ENCODE measurements at places on chromosomes 5 and 9.

- no peaks in the 10 kb centered on the region for H3K36me3 ChIP-seq
- no peak for DNase-seq
- H3K27me3 ChIP-seq: peaks cover 7% of the 10 kb centered on the region
- H3K4me3 ChIP-seq: no peak overlapping the region
Measured at GRCh38 chr9:131815970-131816873, 76.3 kb upstream of the RAPGEF1 start.

DNA sequence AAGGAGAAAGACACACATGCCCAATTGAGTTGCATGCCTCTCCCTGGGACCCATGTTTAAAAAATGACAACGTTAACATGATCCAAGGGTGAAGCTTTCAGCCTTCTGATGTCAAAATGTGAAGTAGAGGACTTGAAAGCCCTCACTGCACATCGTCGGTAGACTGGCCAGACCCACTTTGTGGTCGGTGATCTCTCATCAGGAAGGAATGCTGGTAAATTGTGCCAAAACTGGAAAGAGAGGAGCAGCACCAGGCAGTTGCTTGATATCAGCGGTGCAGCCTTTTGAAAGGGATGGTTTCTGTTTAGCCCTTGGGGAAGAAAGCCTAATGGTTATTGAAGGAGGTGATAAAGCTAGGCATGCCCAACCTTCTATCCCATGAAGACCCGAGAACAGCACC is 125.3 kb upstream of the MARCHF11 start:
- no peaks in the 10 kb centered on the region for H3K27me3 ChIP-seq
- no peak for DNase-seq
- H3K4me3 ChIP-seq: no peak overlapping the region
- no peak overlapping the region for H3K27ac ChIP-seq
- H3K36me3 ChIP-seq: no peaks in the 10 kb centered on the region
- H3K4me1 ChIP-seq: no peaks in the 10 kb centered on the region

- H3K4me1 ChIP-seq: no peaks in the 10 kb centered on the region
- H3K27ac ChIP-seq: no peak overlapping the region
- H3K27me3 ChIP-seq: no peaks in the 10 kb centered on the region
- no peak for DNase-seq
- no peak overlapping the region for H3K4me3 ChIP-seq
Measured at GRCh38 chr5:122442938-122443337, 130.9 kb downstream of the SNCAIP start.

GRCh38 chr5:56176155-56176798 is 56.9 kb downstream of the ANKRD55 start:
- H3K27ac ChIP-seq: no peak overlapping the region
- H3K36me3 ChIP-seq: no peaks in the 10 kb centered on the region
- no peaks in the 10 kb centered on the region for H3K27me3 ChIP-seq
- H3K4me3 ChIP-seq: no peak overlapping the region
- H3K4me1 ChIP-seq: peaks cover 9% of the 10 kb centered on the region

DNA sequence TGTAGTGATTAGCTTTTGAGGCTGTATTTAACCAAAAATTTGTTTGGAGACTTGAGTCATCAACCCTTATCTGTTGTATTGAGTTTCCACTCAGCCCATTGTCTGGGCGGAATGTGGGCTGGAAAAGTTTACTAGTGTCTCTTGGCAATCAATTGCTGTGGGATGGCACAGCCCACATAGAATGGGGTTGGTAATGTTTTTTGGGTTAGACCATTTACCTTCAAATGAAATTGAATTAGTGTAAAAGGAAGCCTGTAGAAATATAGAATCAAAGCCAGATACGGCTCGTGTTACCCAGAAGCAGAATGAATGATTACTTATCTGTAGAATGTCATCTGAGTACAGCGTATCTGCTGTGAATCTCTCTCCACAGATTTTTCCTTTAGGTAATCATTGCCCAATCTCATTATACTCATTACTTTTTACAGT is 142.9 kb downstream of the AOPEP start:
- H3K36me3 ChIP-seq: no peaks in the 10 kb centered on the region
- H3K27ac ChIP-seq: peak overlapping the region; percentile 95
- no peak overlapping the region for H3K4me3 ChIP-seq
- H3K4me1 ChIP-seq: peaks cover 44% of the 10 kb centered on the region
- no peaks in the 10 kb centered on the region for H3K27me3 ChIP-seq
- DNase-seq: no peak

DNA sequence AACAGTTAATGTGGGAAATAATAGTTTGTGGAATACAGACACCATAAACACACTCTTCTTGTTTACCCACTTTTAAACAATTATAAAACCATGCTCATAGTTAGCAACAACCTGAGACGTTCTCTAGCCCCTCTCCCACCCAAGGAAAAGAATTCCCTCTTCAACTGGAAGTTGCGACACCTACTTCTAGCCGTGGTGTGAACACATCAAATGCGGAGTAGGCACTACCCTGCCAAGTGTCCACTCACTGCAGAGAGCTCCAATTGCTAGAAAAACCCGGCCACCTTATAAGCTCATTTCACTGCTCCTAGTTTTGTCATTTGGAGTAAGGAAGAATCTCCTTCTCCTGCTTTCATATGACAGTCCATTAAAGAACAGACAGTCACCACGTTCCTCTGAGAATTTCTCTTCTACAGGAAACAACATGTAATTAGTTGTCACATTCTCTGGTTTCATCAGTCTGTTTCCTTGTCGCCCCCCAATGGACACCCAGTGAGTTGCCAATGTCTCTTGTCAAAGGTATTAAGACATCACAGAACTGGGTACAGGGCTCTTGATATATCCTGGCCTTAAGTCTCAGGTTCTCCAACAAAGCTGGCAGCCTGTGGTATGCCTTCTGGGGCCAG is 47.3 kb downstream of the PRLR start:
- no peak overlapping the region for H3K4me3 ChIP-seq
- peak; percentile 39 for DNase-seq
- no peaks in the 10 kb centered on the region for H3K27me3 ChIP-seq
- no peaks in the 10 kb centered on the region for H3K36me3 ChIP-seq

DNA sequence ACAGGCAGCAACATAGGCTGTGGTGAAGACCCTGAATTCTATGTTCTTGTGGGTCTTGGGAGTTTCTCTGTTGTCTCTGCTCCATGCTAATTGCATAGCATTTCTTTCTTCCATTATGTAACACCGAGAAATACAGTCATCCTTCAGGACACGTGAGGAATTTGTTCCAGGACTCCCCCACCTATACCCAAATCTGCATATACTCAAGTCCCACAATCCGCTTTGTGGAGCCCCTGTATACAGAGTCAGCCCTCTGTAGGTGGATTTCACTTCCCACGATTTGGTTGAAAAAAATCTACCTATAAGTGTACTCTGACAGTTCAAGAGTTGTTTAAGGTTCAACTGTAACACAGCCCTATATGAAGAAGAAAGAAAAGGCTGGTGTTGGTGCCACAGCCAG is 22.1 kb downstream of the ANKRD33B start:
- H3K4me1 ChIP-seq: no peaks in the 10 kb centered on the region
- H3K4me3 ChIP-seq: no peak overlapping the region
- no peaks in the 10 kb centered on the region for H3K27me3 ChIP-seq
- DNase-seq: no peak
- H3K27ac ChIP-seq: no peak overlapping the region

DNA sequence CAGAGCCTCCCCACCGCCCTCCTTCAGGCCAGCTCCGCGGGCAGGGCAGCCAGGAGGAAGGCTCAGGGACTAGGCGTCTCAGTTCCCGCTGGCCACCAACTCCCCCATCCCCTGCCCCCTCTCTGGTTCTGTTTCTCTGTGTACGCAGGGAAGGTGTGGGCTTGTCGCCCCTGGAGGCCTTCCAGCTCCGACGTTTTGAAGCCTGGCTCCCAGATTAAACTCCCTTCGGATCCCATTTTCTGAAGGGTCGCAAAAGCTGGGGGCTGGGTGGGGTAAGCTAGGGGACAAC is 346 bp downstream of the ATOX1 start:
- no peak for DNase-seq
- H3K27ac ChIP-seq: peak overlapping the region; percentile 91
- H3K36me3 ChIP-seq: no peaks in the 10 kb centered on the region
- peak overlapping the region; percentile 95 for H3K4me3 ChIP-seq

GRCh38 chr5:143051244-143052058 is 281.3 kb downstream of the ARHGAP26 start:
- peak overlapping the region; percentile 62 for H3K27ac ChIP-seq
- H3K4me3 ChIP-seq: no peak overlapping the region
- H3K36me3 ChIP-seq: no peaks in the 10 kb centered on the region
- peaks cover 23% of the 10 kb centered on the region for H3K4me1 ChIP-seq

DNA sequence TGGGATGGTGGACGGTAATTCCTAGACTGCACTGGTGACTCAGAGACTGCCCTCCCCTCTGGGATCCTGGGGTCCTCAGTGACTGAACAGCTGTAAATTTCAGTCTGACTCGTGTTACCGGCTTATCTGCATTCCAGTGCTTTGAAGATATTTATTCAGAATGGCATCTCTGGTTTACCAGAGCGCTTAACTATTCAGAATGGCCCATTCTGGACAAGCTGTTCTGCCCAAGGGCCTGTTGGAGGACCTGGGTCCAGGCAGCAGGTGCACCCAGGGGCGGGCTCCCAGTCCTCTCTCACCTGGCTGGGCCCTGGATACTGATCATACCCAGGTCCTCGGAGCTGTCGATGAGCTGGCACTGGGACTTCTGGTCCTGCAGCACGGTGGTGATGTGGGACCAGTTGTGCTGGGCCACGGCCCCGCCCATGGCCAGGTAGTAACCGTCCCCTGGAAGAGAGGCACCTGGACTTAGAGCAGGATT is 48.0 kb downstream of the SARDH start:
- no peaks in the 10 kb centered on the region for H3K36me3 ChIP-seq
- H3K27ac ChIP-seq: peak overlapping the region; percentile 42
- peaks cover 17% of the 10 kb centered on the region for H3K4me1 ChIP-seq
- H3K27me3 ChIP-seq: no peaks in the 10 kb centered on the region
- no peak overlapping the region for H3K4me3 ChIP-seq
- peak; percentile 67 for DNase-seq

DNA sequence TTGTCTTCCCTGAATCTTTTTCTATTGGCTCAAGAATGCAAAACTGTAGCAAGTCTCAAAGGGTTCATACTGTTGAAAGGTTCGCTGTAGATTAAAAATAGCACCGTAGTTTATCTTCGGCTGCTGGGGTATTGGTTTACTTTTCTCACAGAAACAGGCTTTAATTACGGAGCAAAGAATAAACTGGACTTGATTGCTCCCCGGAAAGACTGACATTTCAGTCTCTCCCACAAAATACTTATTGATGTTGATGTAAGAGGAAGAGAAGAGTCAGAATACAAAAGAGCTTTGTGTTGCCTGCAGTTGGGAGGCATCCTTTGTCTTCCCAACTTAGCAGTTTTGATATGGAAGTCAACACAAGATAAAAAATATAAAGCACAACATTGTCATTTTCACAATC is 183.9 kb upstream of the DMAC1 start:
- no peak overlapping the region for H3K4me3 ChIP-seq
- H3K4me1 ChIP-seq: no peaks in the 10 kb centered on the region
- no peaks in the 10 kb centered on the region for H3K36me3 ChIP-seq

DNA sequence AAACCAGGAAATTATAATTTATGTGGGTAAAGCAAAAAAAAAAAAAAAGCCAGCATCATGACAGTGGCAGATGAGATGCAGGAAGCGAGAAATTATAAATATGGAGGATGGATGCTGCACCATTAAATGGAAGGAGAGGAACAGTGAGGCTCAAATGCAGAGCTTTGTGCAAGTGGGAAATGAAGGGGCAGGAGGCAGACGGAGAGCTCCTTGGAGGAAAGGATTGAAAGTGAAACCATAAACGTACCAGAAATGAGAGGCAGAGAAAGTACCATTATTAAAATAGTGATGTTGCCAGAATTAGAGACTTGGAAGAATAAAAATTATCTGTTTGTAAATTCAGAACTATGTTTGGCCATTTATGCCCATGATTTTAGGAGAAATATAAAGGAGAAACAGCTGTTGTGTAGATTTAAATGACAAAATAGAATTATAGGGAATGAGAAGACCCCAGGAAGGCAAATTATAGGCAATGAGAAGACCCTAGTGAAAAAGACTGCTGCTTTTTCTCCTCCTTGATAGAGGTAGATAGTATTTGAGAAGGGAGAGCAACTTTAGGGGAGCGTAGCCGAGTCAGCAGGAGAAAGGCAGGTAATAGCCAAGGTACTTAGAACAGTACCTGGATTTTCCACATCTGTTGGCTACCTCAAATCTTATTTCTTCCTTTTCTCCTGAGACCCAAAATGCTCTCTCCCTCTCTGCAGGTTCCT is 341.0 kb upstream of the CD180 start:
- peaks cover 21% of the 10 kb centered on the region for H3K4me1 ChIP-seq
- H3K27me3 ChIP-seq: no peaks in the 10 kb centered on the region
- no peak for DNase-seq
